Cardiac muscle cell (in vitro differentiated cells and primary cell): ENCODE measurements at places on chromosomes 3 and 15. TPM values are rescaled to one million over a fixed set of nuclear protein-coding genes. Genes with fewer than 3 reads are reported as not detected.

DNA sequence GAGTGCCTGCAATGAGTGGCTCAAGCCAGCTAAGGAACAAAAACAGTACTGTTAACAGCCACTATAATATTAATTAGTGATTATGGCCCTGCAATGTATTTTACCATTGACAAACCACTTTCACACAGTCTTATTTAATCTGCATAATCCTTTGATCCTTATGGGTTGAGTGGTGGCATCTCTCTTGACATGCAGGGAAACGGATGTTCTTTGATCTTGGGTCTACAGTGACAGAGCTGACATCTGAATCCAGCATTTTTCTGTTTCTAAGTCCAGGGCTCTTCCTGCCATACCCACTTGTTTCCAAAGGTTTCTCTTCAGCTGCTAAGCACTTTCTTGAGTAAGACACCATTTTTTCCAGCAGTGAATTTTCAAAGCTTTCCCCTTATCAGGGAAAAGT, 277.7 kb upstream of the ROPN1 start:
- no peaks in the 10 kb centered on the region for H3K27me3 ChIP-seq
- H3K27ac ChIP-seq, result peak overlapping the region; percentile 15
- H3K4me1 ChIP-seq, result peaks cover 20% of the 10 kb centered on the region
- DNase-seq, result no peak
- H3K36me3 ChIP-seq, result no peaks in the 10 kb centered on the region

DNA sequence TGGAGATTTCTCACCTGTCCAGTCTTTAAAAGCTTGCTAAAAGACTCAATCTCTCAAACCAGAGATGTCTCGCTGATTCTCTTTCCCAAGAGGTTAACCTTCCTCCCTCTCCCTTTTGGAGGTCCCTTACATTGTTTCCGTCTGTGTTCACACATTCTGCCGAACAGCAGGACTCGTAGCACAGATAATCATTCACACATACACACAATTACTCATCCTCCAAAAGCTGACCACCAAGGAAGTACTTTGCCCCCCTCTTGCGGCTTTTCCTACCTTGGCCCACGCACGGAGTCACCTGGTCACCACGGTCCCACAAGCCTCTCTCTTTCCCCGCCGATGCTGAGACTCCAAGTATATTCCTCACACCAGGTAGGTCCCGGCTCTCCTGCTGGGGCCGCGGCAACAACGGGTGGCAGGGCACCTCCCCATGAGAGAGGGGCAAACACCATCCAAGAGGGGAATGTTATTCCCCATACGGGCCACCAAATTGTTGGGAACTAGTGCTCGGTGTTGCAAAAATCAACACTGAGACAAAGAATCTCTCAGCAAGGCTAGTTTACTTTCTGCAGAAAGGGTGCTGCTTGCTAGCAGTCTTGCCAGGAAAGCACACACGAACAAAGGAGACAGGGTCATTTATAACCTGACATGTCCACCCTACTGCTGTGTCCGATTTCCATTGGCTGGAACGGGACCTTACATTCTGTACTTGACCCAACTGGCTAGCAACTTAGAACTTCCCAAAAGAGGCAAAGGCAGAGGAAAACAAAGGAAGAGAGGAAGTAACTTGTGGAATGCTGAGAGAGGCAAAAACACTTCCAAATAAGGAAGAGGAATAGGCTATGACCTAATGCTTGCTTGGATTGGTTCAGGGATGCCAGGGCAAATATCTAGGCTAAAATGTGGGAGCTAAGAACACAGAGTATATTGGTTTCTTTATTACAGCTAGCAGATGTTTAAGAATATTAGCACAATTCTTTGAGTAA, 102.1 kb upstream of the NECTIN3 start:
- no peak overlapping the region for H3K27ac ChIP-seq
- H3K36me3 ChIP-seq, result no peaks in the 10 kb centered on the region
- no peak overlapping the region for H3K4me3 ChIP-seq
- H3K27me3 ChIP-seq, result no peaks in the 10 kb centered on the region
- no peaks in the 10 kb centered on the region for H3K4me1 ChIP-seq

DNA sequence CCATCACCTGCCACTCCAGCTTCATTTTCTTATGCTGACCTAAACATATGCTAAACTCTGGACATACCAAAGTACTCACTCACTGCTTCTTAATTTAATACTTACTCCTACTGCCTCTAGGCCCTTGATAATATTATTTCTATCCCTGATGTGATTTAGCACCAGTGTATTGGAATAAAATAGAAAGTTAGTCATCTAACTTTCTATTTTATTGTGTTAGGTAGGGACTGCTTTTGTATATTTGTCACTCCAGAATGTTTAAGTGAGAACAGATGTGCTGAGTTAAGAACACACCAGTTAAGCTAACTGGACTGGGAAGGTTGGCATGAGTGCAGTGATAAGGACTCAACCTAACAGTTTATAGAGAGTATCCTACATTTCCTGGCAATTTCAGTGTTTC, 6.5 kb upstream of the CLDN16 start:
- no peak for DNase-seq
- H3K27me3 ChIP-seq, result no peaks in the 10 kb centered on the region
- no peaks in the 10 kb centered on the region for H3K4me1 ChIP-seq

P2RY12 gene
- not detected in 2 replicates for total RNA-seq

DNA sequence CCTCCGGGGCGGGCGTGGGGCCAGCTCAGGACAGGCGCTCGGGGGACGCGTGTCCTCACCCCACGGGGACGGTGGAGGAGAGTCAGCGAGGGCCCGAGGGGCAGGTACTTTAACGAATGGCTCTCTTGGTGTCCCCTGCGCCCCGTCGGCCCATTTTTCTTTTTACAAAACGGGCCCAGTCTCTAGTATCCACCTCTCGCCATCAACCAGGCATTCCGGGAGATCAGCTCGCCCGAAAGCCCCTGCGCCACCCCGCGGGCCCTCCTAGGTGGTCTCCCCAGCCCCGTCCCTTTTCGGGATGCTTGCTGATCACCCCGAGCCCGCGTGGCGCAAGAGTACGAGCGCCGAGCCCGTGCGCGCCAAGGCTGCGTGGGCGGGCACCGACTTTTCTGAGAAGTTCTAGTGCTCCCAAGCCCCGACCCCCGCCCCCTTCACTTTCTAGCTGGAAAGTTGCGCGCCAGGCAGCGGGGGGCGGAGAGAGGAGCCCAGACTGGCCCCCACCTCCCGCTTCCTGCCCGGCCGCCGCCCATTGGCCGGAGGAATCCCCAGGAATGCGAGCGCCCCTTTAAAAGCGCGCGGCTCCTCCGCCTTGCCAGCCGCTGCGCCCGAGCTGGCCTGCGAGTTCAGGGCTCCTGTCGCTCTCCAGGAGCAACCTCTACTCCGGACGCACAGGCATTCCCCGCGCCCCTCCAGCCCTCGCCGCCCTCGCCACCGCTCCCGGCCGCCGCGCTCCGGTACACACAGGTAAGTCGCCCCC, at the start of gene THBS1:
TSS of gene THBS1 (plus strand) at position 595 of the 757 bp plus-strand sequence. CDS start 779 bp downstream, outside the sequence.
- peak; percentile 92 for DNase-seq
- peak within 1 kb of the TSS; percentile 40 for H3K4me3 ChIP-seq

C2CD4A gene
- total RNA-seq, result not detected in 2 replicates

FRG2C gene
- total RNA-seq, result not detected in 2 replicates

ARPP21 gene
- 0.32 TPM in 1 of 2 replicates, not detected in the other for total RNA-seq

DNA sequence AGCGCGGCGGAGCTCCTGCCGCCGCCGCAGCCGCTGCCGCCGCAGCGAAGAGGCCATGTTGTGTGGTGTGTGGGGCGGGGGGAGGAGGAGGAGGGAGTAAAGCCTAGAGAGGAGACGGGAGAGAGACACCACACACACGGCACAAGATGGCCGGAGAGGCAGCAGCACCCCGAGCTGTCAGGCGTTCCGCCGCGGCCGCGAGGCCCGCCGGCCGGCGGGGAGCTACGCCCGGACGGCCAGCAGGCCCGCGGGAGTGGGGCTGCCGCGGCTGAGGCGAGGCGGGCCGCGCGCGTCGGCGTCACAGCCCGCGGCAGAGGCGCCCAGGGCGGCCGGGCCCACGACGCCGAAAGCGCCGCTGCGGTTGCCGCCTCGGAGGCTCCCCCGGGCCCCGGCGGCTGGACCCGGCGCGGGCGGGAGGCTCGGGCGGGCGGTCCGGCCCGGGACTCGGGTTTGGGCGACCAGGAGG, 17.4 kb upstream of the CHD2 start:
- H3K36me3 ChIP-seq, result peaks cover 17% of the 10 kb centered on the region
- H3K27me3 ChIP-seq, result no peaks in the 10 kb centered on the region
- peak overlapping the region; percentile 85 for H3K4me3 ChIP-seq
- no peak for DNase-seq

DNA sequence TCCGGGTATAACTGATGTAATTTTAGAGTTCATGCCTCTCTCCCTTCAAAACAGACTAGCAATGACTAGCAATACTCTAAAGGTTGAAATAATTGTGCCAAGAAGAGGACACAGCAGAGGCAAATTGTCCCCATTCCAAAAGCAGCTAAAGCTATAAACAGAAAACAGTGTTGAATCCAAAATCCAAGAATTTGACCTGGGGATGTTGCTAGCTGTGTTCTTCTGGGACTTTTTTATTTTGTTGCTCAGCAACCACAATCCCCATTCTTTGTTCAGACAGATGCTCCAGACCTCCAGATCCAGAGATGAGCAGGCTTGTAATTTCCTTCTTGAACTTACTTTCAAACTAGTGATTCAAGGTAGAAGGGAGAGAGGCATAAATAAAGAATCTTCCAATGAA, 191.5 kb downstream of the FOXB1 start:
- no peaks in the 10 kb centered on the region for H3K4me1 ChIP-seq
- no peaks in the 10 kb centered on the region for H3K27me3 ChIP-seq
- DNase-seq, result no peak
- no peaks in the 10 kb centered on the region for H3K36me3 ChIP-seq

GRCh38 chr3:19931180-19931692, 2.8 kb downstream of the EFHB start:
- no peaks in the 10 kb centered on the region for H3K4me1 ChIP-seq
- H3K4me3 ChIP-seq, result no peak overlapping the region
- no peaks in the 10 kb centered on the region for H3K36me3 ChIP-seq
- no peaks in the 10 kb centered on the region for H3K27me3 ChIP-seq

DNA sequence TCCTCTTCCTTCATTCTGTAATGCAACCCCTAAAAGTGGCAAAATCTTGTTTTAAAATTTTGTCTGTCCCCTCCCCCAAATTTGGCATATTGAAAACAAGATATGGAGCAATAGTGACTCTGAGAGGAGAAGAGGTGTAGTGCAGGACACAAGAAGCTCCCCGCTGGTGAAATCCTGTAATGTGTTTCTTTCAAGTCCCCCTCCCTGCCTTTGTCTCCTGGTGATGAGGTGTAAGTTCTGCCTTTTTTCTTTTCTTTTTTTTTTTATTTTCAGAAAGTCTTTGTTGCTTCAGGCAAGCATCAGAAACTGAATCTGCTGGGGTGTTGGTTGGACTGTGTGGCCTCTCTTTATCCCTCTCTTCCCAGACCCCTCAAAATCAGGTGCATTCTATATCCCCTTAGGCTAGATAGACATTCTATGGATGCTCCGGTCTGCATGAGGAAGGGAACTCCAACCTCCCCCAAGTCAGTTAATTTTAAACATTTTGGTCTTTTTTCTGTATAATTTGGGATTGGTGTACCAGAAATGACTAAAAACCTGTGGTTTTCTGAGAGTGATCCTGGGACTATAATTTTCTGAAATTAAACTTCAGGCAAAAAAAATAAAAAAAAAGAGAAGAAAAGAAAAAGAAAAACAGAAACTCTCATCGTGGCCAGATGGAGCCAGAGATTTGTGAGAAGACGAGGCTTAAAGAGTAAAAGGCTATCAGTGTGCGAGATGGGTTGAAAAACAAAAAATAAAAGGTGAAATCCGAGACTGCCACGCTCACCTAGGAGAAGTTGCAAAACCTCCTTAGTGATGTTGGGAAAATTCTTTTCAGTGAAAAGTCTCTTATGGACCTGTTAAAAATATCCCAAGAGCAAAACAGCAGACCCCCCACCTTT, 21.4 kb downstream of the ACKR2 start:
- no peak overlapping the region for H3K27ac ChIP-seq
- no peaks in the 10 kb centered on the region for H3K4me1 ChIP-seq
- H3K27me3 ChIP-seq, result no peaks in the 10 kb centered on the region
- DNase-seq, result peak; percentile 50
- H3K4me3 ChIP-seq, result no peak overlapping the region

DNA sequence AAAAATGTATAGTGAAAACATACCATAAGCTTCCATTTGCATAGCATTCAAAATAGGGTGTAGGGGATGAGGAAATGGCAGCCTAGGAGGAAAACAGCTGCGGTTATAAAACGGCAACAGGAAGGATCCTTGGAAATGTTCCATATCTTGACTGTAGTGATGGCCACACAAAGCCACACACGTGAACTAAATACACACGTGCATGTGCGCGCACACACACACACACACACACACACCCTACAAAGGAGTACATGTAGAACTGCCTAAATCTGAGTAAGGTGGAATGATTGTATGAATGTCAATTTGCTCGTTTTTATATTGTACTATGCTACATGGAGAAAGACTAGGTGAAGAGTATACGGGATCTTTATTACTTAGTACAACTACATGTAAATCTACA, 3.9 kb upstream of the IREB2 start:
- no peak overlapping the region for H3K27ac ChIP-seq
- peaks cover 2% of the 10 kb centered on the region for H3K4me1 ChIP-seq
- no peak overlapping the region for H3K4me3 ChIP-seq
- no peak for DNase-seq
- peaks cover 4% of the 10 kb centered on the region for H3K27me3 ChIP-seq

DNA sequence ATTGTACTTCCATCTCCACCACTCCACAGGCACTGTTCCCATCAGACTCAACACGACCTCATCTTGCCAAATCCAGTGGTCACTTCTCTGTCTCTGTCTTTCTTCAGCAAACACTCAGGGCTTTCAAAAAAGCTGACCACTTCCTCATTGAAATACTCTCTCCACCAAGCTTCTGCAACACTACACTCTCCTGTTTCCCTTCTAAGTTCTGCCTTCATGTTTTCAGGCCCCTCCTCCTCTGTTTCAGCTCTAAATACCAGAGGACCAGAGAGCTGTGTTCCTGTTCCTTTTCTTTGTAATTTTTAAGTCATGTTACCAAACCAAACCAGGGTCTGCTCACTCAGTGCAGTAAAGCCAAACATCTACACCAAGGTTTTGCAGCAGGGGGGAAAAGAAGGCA, 33.8 kb upstream of the ACP3 start:
- H3K27me3 ChIP-seq, result no peaks in the 10 kb centered on the region
- peaks cover 54% of the 10 kb centered on the region for H3K4me1 ChIP-seq
- H3K36me3 ChIP-seq, result no peaks in the 10 kb centered on the region
- peak overlapping the region; percentile 5 for H3K4me3 ChIP-seq
- peak; percentile 90 for DNase-seq

GALNT15 gene
- total RNA-seq, result 0.18 and 0.39 TPM in 2 replicates

DNA sequence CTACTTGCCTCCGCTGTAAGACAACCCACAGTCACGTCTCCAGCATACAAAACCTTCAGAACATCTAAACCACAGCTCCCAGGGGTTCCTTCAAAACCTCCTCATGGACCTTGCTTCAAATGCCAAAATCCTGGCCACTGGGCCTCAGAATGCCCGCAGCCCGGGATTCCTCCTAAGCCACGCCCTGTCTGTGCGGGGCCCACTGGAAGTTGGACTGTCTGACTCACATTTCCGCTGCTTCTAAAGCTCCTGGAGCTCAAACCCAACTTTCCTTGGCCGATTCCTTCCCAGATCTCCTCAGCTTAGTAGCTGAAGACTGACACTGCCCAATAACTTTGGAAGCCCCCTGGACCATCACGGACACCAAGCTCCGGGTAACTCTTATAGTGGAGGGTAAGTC, 17.9 kb upstream of the OR5H6 start:
- DNase-seq, result no peak
- no peak overlapping the region for H3K27ac ChIP-seq
- no peaks in the 10 kb centered on the region for H3K27me3 ChIP-seq
- no peaks in the 10 kb centered on the region for H3K36me3 ChIP-seq
- H3K4me3 ChIP-seq, result no peak overlapping the region
